NCI-H2107 (cell line): ENCODE measurements at places on chromosomes 13 and 19.

DNA sequence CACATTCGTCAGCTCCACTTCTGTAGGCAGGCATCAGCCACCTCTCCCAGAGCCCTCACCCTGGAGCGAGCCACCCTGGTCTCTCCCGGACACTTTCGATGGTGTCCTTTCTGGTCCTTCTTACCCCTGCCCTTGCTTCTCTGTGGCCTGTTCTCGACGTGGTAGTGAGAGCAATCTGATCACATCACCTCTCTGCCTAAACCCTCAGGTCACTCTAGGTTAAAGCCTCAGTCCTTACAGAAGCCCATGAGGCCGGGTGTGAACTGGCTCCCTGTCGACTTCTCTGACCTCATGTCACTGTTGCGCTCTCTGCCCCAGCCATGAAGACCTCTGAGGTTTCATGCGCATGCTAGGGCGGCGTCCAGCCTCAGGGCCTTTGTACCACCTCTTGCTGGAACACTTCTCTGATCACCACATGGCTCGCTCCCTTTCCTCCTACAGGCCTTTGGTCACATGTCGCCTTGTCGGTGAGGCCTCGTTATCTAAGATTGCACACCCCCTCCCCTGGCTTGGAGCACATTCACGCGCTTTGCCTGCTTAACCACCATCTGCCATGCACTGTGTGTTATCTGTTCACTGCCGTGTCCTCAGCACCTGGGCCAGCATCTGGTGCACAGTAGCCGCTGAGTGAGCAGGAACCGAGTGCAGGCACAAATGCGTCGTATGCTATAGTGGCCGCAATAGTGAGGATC, 101.5 kb downstream of the DPF1 start:
- DNase-seq: no peak

DNA sequence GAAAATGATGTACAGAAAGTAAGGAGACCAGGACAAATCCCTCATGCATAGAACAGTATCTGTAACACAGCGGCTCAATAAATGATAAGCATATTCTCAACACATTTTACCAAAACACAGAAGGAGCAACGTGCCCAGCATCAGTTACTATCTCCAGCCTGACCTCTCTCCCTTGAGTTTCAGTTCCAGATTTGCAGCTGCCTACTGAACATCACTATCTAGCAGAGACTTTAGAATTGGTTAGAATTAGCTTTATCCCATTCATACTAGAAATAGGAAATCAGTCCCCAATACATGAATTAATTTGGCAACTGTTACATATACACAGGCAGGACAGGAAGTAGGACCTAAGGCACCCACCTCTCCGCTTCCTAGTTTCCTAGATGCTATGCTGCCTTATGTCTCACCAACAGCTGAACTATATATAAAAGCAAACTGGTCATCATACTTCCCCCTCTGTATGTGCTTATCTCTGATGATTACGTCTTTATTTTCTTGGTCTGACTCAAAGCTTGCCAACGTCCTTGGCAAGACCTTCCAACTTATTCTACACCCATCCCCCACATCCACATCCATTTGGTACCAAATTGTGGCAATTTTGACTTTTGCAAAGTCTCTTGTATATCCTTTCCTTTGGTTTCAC, 61.1 kb downstream of the SACS start:
- DNase-seq: no peak

DNA sequence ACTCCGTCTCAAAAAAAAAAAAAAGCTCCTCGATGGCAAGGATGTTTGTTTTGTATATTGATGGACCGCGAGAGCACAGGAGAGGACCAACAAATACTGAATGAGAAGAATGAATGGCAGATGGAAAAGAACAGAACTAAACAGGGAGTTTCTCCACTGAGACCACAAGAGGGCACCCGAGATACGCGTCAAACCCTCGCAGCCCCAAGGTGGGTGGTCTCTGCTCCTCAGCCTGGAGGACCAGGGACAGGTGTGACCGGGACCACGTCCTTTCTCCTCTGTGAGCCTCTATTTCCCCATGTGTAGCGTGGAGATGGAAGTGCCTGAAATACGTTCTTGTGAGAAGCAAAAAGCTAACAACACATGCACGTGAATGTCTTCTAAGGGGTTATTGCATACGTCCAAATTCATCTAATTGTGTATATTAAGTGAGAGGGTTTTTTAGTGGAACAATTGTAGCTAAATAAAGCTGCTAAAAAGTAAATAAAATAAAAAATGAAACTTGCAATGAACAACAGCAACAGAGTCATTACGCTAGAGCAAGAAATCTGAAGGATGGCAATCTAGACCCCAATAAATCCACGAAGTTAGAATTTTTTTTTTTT, 8.3 kb upstream of the CDC42EP5 start:
- peak; percentile 24 for DNase-seq

DNA sequence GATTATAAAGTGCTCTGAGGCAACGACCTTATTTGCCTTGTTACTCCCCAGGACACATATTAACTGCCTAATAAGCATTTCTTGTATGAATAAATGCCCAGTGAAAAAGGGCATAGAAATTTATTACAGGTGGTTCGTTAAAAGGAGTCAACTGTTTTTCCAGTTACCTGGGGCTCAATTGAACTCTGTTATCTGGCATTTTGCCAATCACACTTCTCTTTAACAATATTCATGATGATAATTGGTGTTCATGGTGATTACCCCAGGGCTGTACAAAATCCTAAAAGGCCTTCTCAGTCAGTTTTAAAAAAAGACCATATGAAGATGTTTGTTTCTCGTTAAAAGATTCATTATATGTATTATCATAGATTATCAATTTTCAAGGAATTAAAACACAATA, 57.1 kb downstream of the KL start:
- DNase-seq: no peak

DNA sequence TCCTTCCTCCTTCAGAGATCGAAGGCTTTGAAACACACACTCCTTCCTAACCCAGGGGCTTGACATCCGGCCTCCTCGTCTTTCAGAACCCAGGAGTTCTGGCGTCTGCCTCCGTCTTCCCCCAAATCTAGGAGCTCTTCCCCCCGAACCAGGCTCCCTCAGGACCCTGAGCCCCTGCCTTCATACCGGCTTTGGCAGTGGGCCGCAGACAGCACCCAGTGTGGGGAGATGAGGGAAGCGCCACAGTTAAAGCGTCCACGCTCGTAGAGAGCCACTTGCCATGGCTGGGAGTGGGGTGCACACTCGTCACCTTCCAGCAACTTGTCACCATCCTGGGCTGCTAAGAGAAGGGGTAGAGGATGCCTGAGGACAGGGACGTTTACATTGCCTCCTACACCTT, 3.9 kb upstream of the KLK1 start:
- DNase-seq: no peak

GRCh38 chr19:55257461-55258420, 1.1 kb downstream of the PPP6R1 start:
- DNase-seq: peak; percentile 12

DNA sequence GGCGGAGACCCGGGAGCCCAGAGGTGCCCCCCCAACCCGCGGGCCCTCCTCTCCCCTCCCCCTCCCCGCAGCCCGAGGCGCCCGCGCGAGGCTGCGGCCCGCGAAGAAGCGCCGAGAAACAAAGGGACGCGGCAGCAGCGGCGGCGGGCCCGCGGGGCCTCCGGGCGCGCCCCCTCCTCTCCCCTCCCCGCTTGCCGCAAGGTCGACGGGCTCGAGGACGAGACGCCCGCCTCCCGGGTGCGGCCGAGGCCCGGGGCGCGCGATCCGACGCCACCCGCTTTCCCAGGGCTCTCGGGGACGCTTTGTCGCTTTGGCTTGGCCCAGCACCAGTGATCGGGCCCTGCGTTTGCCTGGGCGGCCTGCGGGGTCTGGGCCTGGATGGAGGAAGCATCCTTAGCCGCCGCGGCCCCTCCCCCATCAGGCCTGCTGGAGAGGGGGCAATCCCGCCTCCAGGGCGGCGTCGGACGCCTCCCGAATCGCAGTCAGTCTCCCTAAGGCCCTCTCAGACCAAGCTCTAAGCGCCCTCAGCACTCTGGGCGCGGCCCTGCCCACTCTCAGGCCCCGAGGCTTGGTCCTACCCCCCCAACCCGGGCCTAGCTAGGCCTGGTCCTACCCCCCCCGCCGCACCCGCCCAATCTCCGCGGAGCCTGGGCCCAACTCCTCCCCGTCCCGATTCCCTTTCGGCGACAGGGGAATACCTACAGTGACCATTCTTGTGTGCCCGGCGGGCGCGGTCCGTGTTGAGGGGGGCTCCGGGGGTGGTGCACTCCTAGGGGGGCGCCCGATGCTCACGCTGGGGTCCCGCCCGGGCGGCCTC, 740 bp downstream of the ELAVL3 start:
- DNase-seq: no peak

DNA sequence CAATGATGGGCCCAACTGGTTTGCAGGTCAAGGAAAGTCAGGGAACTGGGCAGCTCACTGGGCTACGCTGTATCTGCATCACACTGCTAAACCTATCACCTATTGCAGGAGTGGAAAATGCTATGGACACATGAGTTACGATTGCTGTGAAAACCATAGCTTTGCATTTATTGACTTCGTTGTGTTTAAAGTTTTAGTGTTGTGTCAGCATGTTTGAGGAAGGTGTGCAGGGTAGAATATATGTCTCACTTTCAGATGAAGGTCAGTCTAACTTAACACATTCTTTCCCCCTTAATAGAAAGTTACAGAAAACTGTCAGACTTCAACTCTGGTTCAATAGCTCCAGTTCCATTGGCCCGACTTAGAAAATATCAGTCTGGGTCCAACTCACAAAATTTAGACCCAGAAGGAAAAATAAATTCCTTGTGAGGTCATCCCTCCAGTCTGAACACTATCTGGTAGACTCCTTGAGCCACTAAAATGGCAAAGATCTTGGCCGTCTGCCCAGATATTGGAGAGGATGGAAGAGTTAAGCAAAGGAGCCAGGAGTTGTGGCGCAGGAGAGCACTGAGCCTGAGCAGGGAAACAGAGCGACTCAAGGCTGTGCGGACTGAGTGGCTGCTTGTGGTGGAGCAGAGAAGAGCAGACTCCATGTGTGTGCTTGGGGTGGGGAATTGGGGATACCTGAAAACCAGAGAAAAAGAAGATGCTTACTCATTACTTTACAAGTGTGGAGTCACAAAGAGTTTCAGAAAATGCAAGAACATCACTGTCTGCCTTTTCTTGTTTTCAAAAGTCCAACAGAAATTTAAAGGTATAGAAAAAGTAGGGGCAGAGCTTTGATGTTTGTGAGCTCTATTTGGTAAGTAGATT, 518.5 kb downstream of the FGF9 start:
- no peak for DNase-seq

GRCh38 chr13:106568299-106569003, 514 bp upstream of the ARGLU1 start:
- no peak for DNase-seq

DNA sequence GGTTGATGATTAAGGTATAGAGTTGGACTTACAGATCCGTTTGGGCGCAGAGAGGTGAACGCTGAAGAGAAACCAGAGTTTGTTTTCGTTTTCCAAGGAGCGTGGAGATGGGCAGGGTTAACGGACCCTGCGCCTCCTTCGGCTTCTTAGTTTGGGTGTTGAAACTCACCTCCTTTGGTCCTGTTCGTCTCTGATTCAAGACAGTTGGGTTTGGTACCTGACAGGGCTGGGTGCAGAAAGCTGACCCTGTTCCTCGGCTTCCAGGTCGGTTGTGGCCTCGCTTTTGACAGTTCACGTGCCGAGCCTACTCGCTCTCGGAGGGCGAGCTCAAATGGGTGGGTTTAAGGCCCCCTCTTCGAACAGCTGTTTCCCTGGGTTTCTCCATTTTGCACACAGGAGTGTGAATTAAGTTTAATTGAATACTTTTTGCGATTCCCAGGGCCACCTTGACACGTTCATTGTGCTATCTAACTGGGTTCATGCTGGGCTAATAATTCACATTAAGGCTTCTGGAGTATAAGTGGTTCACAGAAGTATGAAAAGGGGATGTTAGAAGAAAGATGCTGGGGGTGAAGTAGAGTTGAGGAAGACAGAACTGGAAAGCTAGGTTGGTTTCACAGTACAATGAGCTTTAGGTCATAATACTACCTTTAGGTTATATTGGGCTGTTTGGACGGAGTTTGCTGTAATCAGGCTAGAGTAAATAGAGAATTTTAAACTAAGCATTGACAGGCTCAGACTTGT, 638 bp downstream of the USPL1 start:
- peak; percentile 2 for DNase-seq

GRCh38 chr19:2648528-2648937, 54.0 kb downstream of the GNG7 start:
- peak; percentile 21 for DNase-seq

DNA sequence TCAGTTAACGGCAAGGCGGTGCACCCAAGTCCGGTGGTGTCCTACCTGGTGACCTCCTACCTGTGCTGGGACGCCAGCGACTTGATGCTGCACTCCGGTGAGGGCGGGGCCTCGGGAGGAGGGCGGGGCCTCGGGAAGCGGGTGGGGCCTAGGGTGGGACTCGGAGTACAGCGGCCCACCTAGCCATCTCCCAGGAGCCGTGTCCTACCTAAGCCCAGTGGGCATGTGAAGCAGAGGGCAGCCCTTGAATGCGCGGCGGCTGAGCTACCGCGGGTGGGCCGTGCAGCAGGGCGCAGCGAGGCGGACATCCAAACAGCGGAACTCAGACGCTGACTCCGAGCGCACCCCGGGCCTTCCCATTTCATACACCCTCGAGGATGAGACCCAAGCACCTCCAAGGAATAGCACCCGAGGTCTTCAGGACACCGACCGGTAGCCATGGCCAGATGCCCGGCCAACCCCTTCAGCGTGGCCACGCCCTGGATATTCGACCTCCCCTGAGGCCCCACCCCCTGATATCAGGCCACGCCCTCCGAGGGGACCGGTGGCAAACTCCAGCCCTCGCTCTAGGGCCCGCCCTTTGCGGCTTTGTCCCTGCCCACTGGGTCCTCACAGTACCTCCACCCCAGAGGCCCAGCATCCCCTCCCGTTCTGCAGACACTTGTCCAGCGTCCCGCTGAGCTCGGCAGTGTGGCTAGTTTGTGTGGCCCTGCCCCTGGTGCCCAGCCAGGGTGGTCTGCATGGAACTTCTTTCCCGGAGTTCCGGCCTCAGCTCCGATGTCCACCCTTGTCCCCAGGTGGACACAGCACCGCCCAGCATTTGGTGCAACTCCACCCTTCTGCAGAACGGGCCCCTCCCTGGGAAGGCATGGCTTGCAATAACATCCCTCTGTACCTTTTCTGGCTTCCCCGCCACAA, 5.4 kb downstream of the KLK1 start:
- DNase-seq: no peak
